NCI-H187 treated with DMSO at 0.1 percent for 48 hours (cell line): ENCODE measurements at places on chromosomes 6 and 20.

- no peak for DNase-seq
Observed at GRCh38 chr6:110703906-110704594, 111.2 kb downstream of the CDK19 start.

DNA sequence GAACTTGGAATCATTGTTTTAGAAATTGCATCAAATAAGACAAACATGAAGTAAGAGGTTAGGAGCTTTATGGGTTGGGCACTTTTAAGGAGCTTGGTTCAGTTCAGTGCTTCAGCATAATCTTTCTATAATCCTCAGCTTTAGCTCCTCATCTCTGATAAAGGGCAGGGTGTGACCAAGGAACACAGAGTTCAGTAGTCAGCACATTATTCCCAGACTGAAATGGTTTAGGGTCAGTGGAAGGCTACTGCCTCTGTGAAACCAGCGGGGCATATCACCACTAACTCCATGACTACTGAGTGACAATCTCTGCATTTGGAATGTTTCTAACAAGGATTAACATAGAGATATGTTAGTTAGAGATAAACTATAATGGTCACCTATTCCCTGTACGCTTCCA, 36.9 kb downstream of the CRYBG1 start:
- DNase-seq: no peak

- DNase-seq: no peak
Observed at GRCh38 chr6:93139408-93140081, 279.8 kb downstream of the EPHA7 start.

- DNase-seq: no peak
Observed at GRCh38 chr6:8664700-8665099, 229.4 kb upstream of the SLC35B3 start.

- no peak for DNase-seq
Observed at GRCh38 chr6:47375426-47375825, 65.7 kb upstream of the TNFRSF21 start.

DNA sequence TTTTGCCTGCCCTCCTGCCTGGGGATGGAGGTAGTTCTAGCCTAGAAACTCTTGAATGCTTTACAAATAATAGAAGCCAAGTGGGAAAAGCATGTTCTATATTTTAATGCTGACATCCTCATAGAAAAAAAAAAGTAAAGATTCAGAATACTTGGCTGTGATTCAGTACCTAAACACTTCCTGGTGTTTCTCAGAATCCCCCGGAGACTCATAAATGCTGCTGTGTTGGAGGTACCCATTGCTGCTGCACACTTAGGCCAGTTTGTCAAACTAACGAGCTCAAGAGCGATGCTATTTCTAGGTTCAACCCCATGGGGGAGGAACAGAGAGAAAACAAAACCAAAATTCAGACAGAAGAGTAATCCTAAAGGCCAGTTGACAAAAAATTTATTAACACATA, 38.8 kb upstream of the ZFP64 start:
- no peak for DNase-seq

DNA sequence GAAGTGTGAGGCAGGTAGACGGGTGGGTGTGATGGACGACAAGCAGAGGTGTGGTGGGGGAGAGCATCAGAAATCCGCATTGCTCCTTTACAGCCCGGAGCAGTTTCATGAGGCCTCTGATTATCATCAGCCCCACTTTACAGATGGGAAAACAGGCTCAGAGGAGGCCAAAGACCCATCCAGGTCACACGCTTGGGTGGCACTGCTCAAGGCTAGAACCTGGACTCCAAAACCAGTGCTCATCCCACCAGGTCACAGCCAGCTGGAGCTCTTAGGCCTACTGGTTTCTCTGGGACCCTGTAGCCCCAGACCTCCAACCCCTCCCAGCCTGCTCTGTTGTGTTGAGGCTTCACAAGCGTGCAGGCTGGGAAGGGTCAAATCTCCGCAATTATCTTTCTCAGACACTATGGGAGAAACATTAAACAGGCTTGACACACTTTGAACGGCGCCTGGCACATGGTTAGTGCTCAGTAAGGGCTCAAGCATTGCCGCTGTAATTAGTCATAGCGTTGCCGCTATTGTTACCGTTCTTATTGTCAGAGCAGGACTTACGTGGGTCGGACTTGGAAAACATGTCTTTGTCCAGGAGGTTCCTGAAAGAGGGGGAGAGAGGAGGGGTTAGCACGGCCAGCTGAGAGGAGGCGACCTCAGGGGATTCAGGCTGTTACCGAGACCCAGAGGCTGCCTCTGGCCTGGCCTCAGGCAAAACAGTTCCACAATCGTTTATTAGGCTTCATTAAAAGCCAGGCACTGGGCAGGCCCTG, 16.6 kb downstream of the CPNE5 start:
- DNase-seq: no peak

- no peak for DNase-seq
Observed at GRCh38 chr20:3890398-3890751, 1.2 kb downstream of the PANK2 start.

DNA sequence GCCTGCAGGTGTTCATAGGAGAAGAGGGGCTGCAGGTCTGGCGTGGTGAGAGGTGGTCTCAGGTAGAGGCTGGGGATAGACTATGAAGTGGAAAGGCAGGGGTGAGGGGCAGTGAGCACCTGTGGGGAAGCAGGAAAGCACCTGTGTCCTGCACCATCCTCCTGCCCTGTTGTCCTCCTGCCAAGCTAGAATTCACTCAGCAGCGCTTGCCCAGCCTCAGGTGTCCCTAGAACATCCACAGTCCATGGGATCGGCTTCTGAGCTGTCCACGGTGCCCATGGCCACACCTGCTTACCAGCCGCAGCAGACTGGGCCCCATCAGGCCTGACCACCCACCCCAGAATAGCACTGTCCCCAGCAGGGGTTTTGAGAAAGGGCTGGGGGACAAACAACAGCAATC, 456.2 kb upstream of the SULF2 start:
- no peak for DNase-seq

- no peak for DNase-seq
Observed at GRCh38 chr6:109002051-109002697, 92.5 kb downstream of the SESN1 start.

DNA sequence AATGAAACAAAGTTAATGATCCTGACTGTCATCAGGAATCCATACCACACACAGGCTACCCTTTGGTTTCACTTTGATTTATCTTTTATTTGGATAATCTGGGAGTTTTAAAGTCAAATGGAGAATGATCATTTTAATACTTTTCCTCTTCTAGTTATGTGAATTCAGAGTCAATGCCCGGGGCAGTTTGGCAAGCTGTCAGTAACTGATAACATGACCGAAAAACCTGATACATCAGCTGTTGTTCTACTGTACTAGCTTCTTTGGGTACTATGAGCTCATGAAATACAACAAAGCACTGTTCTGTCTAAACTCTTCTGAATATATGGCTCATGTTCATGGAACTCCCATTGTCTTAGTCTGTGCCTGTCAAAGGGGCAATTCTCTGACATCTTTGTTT, 30.2 kb downstream of the KLHL31 start:
- DNase-seq: no peak

DNA sequence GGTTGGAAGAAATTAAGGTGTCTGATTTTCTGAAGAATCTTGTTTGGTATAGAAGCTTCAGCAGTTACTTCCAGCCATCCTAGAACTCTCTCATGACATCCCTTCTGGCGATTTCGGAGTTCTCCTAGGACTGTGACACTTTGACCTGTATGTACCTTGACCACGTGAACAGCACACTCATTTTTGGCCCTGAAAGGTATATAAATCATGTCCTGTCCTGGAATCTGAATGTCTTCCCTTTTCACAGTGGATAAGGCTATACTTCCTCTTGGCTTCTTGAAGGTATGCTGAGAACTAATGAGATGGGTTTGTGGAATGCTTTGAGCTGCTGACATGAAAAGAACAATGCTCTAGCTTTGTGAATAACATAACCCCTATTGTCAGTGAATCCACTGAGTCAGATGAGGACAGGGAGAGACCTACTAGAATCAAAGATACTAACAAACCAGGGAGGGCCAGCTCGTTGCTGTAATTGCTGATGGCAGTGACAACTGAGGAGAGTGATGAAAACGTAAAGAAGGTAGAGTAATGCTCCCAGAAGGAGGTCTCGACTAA, 6.0 kb upstream of the ZDHHC14 start:
- DNase-seq: no peak

DNA sequence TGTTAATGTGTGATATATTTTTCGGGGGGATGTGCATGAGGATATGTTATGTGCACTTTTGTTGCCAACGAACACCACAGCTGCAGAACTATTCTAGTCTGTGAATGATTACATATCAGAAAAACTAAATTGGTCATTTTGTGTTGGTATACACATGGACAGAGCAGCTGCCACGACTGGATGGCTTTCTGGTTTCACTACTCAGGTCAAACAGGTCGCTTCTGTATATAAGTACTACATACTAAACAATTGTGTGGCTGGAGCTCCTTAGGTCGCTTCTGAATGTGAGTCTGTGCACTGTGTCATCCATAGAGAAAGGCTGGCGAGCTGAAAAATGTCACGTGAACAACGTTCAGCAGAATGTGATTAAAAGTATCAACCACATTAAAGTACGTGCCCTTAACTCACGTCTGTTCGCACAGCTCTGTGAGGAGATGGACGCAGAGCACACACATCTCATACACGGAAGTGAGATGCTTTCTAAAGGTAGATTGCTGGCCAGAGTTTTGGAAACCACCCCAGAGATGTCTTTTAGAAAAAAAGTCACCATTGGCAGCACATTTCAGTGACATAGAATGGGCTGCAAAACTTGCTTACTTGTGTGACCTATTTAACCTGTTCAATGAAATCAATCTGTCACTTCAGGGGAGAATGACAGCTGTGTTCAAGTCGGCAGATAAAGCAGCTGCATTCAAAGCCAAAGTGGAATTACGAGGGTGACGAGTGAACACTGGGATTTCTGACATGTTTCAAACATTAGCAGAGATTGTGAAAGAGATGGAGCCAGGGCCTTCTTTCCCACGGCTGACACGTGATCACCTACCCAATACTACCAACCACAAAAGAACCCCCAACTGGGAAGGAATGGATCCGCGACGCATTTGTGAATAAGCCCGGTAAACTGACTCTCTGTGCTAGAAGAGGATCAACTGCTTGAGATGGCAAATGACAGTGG, 176.6 kb downstream of the PDE10A start:
- no peak for DNase-seq

- no peak for DNase-seq
Observed at GRCh38 chr20:44832724-44833123, 22.4 kb upstream of the RIMS4 start.

- no peak for DNase-seq
Observed at GRCh38 chr6:41457303-41457670, 88.9 kb upstream of the FOXP4 start.

GRCh38 chr20:58657262-58657661, 6.2 kb downstream of the STX16 start:
- no peak for DNase-seq

GRCh38 chr20:19205981-19206396, 6.5 kb upstream of the SLC24A3 start:
- DNase-seq: no peak

GRCh38 chr6:84260926-84261325, 33.5 kb upstream of the CEP162 start:
- DNase-seq: no peak

- DNase-seq: no peak
Observed at GRCh38 chr6:83873869-83874268, 14.4 kb downstream of the CYB5R4 start.

- DNase-seq: no peak
Observed at GRCh38 chr20:49483696-49484123, 1.2 kb upstream of the KCNB1 start.

DNA sequence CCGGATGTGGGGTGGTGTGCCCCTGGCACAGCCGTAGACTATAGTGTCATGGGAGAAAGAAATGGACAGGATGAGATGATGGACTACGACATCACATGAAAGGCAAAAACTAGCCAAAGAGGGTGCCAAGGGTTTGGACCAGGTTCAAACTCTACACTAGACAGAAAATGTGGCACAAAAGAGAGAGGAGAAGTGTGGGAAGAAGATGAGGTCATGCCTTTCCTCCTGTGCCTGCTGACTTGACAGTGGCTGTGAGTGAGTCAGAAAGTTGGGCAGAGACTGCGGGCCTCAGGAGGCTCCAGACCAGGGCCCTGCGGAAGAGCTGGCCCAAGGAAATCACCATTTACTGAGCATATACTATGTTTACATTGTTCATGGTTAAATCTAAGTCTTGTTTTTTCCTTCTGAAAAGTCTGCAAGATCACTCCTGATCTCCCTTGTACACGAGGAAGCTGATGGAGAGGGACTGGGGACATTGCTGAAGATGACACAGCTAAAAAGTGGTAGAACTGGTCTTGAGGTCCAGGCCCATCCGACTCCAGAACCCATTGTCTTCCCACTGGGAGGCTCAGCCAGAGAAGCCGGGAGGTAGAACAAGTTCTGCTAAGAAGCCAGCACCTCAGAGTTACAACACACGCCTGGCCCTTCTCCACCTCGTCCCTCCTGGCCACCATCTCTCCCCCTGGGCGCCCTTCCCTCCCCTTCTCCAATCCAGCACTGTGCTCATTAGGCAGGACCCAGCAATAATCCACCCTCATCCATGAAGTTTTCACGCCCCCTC, 35.6 kb downstream of the CNKSR3 start:
- no peak for DNase-seq

DNA sequence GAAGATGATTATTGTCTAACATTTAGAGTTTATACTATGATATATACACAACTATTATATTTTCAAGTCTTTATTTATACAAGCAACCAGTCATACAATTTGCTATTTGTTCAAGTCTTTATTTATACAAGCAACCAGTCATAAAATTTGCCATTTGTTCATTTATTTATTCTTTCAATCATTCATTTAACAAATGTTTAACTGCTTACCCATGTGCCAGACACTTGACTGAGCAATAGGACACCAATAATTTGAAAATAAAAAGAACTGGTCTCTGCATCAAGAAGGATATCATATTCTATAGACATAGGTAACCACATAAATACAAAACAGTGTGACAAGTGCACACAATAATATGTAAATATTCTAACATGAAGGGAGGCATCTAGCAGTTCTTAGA, 20.3 kb downstream of the GRIK2 start:
- no peak for DNase-seq
